ENCODE measurements at places on chromosomes 1 and 21.

DNA sequence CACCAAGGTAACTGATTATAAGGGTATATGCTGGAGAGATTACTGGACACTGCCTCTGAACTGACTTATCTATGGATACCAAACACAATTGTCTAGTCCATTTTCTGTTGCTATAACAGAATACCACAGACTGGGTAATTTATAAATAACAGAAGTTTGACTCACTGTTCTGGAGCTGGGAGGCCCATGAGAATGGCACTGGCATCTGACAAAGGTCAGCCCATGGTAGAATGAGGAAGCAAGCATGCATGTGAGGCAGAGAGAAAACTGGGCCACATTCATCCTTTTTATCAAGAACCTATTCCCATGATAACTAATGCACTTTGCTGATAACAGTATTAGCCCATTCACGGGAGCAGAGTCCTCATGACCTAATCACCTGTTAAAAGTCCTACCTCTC lies 37.4 kb downstream of the FCER1A start:
- no peak for DNase-seq

- DNase-seq = no peak
These were observed 263.7 kb upstream of the RAB4A start for GRCh38 chr1:229007167-229007566.

GRCh38 chr1:109827466-109827865 lies 63.7 kb upstream of the EPS8L3 start:
- DNase-seq = no peak

DNA sequence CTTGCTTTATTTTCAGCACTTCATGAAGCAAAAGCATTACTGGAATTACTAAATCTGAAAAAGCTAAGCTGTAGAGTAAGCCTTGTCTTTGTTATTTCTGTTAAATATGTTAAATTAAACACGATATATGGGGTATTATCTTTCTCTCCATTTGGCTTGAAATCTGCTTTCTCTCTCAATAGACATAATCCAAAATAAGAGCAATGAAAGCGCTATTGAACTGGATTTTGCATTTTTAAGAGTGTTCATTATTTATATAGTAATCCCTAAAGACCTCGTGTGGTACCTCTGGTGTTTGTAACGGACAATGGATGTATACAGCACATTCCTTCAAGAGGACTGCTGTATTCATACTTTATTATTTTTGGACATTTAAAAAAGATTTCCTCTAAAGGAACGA lies 91.5 kb upstream of the KCNE2 start:
- no peak for DNase-seq

DNA sequence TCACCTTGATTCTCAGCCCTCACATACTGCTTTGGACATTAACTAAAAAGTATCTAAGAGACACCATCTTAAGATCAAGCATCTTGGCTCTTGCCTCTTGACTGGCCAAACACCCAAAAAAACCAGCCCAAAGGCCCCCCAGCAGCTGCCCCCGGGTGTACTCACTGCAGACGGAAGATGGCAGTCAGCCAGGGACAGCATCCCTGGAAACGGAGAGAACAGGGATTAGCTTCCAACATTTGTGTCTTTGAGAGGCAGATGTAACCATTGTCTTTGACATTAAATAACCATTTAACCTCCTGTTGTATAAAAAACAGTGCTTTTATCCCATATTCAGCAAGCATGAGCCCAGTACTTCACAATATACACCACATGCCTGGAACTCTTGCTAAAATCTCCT lies 11.3 kb downstream of the TMEM63A start:
- DNase-seq = no peak

DNA sequence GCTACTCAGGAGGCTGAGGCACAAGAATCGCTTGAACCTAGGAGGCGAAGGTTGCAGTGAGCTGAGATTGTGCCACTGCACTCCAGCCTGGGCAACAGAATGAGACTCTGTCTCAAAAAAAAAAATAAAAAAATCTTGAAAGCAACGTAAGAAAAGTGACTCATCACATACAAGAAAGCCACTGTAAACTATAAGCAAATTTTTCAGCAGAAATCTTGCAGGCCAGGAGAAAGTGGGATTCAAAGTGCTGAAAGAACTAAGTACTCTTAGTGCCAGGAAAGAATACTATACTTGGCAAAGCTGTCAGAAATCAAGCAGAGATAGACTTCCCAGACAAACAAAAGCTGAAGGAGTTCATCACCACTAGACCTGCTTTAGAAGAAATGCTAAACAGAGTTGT lies 4.4 kb upstream of the HMGN1 start:
- DNase-seq = no peak

- DNase-seq = no peak
These were observed 10.7 kb upstream of the DNASE2B start for GRCh38 chr1:84387480-84388163.

GRCh38 chr21:45880097-45881068 lies 101.2 kb upstream of the COL6A1 start:
- DNase-seq = peak; percentile 51

DNA sequence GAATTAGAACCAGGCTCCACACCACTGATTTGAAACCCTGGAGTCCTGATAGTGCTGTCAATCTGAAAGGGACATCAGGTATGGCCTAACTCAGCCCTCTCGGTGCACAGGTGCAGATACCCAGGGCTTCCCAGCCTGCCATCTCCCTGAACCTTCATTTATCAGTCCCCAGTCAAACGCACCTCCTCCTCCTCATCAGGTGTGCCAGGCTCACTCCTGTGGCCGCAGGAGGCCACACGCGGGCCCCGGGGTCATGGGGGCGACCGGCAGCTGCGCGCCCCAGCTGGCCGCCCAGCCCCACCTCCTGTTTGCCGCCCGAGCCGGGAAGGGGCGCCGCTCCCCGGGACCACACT lies 572 bp downstream of the FUCA1 start:
- DNase-seq = no peak

GRCh38 chr21:45049714-45050344 lies 24.6 kb upstream of the ADARB1 start:
- no peak for DNase-seq

- DNase-seq = no peak
These were observed 46.4 kb upstream of the SOD1 start for GRCh38 chr21:31612894-31613785.

DNA sequence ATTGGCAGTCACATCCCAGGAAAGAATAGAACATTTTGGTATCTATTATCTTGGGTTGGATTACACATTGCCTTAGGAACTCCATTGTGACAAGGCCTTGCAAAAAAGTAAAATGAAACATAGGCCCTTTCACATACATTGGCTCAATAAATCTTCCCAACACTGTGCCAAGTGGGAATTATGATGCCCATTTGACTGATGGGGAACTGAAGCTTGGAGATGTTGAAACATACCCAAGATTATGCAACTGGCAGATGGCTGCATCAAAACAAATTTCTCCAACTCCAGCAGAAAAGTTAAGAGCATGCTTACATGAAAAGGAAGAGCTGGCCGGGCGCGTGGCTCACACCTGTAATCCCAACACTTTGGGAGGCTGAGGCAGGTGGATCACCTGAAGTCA lies 26.9 kb downstream of the PLEKHO1 start:
- DNase-seq = no peak

DNA sequence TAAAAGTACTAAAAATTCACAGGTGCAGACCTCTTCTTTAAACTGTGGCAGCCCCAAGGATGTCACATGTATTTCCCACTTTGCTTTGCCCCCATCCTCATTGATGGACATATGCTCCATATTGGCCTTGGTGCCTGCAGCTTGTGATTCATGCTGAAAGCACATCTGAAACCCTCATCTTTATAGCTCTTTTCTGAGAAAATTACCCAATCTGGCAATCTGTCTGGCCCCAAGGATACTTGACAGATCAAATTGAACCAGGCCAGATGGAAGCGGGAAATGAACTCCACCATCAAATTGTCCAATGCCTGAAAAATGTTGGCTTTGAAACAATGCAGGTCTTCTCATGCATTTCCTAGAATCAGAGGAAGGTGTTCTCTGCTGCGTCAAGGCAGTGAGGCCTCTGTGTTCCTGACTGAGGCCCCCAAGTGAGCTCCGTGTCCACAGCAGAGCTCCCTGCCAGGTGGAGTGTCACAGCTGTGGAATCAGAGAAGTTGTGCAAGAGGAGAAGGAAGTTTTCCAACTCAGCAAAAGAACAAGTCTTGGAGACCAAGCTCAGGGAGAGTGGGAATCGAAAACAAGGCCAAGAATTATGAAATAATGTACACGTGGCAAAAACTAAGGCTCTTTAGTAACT lies 323.7 kb downstream of the PLPP3 start:
- no peak for DNase-seq
